ENCODE measurements at places on chromosomes 4 and X.
A peak's percentile ranks its signal among the peaks of the same experiment; 100 is the strongest.

DNA sequence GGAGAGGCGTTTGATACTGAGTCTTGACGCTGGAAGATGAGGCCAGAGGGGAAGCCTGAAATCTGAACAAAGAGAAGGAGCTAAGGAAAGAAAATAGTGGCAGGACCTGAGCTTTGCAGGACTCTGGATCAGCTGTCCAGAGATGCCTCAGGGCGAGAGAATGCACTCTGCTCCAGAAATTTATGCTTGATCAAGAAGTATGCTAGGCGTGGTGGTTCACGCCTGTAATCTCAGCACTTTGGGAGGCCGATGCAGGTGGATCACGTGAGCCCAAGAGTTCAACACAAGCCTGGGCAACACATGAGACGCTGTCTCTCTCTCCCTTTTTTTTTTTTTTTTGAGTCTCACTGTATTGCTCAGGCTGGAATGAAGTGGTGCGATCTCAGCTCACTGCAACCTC lies 1.9 kb downstream of the TRIM75 start:
- DNase-seq, result no peak

- DNase-seq, result no peak
These were observed 12.9 kb upstream of the MAOA start for GRCh38 chrX:43643201-43643600.

DNA sequence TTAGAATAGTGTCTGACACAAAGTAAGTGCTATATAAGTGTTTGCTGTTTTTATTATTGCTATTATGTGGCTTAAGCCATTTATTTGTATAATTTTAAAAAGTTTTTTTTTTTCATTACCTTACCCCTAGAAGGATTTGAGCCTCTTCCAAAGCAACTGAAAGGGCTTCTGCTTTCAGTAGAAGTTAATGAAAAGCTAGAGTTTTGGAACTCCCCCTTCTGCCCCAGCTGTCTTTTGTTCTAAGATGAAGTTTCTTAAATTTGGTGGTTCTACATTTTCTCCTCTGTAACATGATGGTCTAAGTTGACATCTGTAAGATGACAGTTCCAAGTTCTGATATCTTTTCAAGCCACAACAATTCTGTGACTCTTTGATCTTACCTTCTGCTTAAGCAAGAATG lies 30.3 kb downstream of the FHIP1A start:
- no peak for DNase-seq

GRCh38 chr4:189050643-189051042 lies 890.0 kb upstream of the FRG1 start:
- DNase-seq, result peak; percentile 46

DNA sequence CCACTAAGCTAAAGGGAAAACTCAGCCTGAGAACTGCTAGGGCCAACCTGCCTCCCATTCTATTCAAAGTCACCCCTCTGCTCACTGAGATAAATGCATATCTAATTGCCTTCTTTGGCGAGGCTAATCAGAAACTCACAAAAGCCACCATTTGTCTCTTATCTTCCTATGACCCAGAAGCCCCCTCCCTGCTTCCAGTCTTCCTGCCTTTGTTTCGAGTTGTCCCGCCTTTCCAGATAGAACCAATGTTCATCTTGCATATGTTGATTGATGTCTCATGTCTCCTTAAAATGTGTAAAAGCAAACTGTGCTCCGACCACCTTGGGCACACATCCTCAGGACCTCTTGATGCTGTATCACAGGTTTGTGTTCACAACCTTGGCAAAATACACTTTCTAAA lies 459.8 kb downstream of the FSTL5 start:
- no peak for DNase-seq

- DNase-seq, result no peak
These were observed 2.9 kb upstream of the AFP start for GRCh38 chr4:73433140-73433539.

GRCh38 chrX:133555782-133556458 lies 140.6 kb upstream of the GPC4 start:
- no peak for DNase-seq

- DNase-seq, result no peak
These were observed 21.1 kb upstream of the TADA2B start for GRCh38 chr4:7021930-7022664.

- no peak for DNase-seq
These were observed 18.6 kb downstream of the CLTRN start for GRCh38 chrX:15646031-15646430.

DNA sequence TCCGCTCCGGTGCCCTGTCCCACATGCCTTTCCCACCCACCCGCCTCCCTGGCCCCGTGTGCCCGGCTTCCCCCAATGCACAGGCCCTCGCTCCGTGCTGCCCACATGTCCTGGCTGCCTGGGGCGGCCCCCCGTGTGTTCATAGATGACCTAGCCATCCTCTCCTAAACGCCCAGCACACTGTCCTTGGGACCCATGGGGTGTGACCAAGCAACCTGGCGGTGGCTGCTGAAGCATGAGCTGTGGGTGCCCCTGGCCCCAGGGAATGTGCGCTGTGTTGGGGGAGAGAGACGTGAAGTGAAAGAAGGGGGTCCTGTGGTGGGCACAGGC lies 28.3 kb downstream of the MAEA start:
- no peak for DNase-seq

GRCh38 chrX:21374994-21375707 lies 933 bp downstream of the CNKSR2 start:
- DNase-seq, result peak; percentile 46

GRCh38 chrX:69298466-69299140 lies 133.3 kb upstream of the PJA1 start:
- no peak for DNase-seq

- DNase-seq, result no peak
These were observed 193.5 kb upstream of the C1QTNF7 start for GRCh38 chr4:15234116-15234855.

GRCh38 chrX:139559383-139560042 lies 29.0 kb downstream of the F9 start:
- peak; percentile 14 for DNase-seq

- DNase-seq, result peak; percentile 21
These were observed 416.3 kb downstream of the PCDH10 start for GRCh38 chr4:133565379-133565778.

GRCh38 chr4:170853422-170854021 lies 763.8 kb upstream of the AADAT start:
- DNase-seq, result peak; percentile 2

- DNase-seq, result no peak
These were observed 22.5 kb downstream of the HNRNPH2 start for GRCh38 chrX:101430457-101431078.

DNA sequence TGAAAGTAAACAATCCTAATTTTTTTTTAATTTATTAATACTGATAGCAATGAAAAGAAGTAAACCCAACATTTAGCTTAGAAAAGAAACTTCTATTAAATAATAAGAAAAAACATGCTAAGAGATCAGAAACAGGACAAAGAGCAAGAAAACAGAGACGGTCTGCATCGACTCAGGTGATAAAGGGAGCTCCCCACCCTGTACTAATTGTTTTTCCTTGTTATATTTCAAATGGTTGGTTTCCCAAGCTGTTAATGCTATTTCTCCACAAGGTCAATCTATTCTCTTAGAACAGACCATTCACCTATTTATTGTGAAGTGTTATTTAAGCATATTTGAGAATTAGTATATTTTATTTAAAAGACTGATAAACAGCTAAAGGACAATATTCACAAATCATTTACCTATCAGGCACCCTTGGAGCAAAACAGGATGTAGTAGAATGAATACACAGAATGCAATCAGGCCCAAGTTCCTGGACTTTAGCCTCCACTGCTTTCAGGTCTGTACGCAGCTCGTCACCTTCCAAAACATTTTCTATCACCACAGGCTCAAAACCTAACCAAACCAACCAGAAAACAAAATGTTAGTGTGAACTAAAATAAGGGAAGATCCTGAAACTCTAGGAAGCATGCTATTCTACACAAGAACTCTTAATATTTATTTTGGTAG lies 5.5 kb downstream of the SEPSECS start:
- no peak for DNase-seq

- no peak for DNase-seq
These were observed 155.4 kb downstream of the GPM6A start for GRCh38 chr4:175656649-175657048.

DNA sequence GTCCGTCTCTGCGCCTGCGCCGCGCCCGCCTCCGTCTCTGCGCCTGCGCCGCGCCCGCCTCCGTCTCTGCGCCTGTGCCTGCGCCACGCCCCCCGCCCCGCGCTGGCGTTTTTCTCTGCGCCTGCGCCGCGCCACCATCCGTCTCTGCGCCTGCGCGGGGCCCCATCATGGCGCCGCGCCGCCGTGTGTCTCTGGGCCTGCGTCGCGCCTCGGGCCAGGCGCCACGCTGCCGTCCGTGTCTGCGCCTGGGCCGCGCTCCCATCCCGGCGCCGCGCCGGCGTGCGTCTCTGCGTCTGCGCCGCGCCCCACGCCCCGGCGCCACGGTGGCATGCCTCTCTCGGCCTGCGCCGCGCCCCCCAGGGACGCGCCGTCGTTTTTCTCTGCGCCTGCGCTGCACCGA lies 51.8 kb upstream of the DUX4 start:
- DNase-seq, result no peak

GRCh38 chrX:155028129-155028528 lies 1.5 kb downstream of the FUNDC2 start:
- DNase-seq, result peak; percentile 50

DNA sequence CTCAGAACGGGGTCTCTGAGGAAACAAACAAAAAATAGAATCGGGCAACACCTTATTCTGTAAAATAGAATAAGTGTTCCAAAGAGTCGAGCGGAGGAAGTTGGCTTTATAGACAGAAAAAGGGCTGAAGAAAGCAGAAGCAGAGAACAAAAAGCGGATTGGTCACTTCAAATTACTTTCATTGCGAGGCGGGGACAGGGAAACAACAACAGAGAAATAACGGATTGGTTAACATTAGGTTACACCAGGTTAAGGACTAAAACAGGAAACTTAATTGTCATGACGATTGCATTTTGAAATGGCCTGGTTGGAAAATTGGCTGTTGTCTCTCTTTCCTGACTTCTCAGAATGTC lies 433 bp upstream of the COQ2 start:
- peak; percentile 41 for DNase-seq

DNA sequence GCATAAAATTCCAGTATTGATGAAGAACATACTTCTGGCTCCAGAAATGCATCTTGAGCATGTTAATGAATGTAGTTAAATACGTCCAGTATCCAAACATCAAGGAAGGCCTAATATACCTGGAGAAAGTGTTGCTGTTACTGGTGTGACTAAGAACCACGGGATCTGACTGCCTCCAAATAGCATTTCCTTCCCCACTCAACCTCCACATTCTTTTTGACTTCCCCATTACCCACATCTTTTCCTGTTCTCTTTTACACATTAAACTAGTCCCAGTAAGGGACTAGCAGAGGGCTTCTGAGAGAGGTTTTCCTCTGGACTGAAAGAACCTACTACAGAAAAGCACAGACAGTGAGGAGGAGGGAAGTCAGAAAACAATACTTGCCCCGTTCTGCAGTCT lies 482.8 kb upstream of the HTR2C start:
- no peak for DNase-seq

- DNase-seq, result no peak
These were observed 338.1 kb upstream of the SLIT2 start for GRCh38 chr4:19913650-19914049.

GRCh38 chrX:16444353-16444752 lies 205.6 kb upstream of the S100G start:
- peak; percentile 80 for DNase-seq

DNA sequence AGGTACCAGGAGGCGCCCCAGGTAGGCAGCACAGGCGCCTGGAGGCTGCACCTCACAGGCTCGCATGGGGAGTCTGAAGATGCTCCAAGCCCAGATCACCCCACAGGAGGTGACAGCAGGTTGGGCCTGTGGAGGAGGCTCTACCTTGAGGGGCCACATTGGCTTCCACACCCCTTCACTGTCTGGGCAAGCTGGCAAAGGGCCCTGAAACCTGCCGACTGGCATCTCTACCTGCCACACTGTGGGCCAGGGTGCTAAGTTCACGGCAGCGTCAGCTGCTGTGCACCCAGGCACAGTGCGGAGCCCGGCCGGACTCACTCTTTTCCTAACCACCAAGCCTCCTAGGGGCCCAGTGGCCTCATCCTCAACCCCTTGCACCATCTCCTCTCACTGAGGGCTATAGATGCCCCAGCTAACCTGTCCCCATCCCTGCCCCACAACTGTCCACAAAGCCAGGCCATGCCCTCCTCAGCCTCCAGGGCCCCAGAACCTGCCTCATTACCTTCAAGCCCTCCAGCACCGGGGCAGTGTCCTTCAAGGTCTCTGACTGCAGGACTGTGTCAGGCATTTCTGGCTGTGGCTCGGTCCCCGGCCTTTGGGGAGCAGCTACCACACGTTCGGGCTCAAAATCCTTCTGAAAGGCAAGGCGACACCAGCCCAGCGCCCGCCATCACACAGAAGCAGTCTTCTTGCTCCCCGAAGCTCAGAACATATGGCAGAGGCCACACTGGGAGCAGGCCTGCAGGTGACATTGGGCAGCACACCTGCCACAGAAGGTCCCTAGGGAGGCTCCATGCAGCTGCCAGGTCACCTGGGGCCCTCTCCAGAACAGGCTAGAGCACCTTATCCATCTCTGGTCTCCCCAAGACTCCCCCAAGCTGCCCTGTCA lies 28.8 kb downstream of the FGFR3 start:
- no peak for DNase-seq

GRCh38 chr4:76957004-76957738 lies 7.6 kb downstream of the SEPTIN11 start:
- no peak for DNase-seq
